Esophagus muscularis mucosa (tissue), 4 donors: ENCODE measurements at places on chromosomes 16 and 17. TPM values are rescaled to one million over a fixed set of nuclear protein-coding genes. Genes with fewer than 3 reads are reported as not detected.

CCDC200 gene
- total RNA-seq: not detected

GRCh38 chr17:10156948-10157607 lies 41.3 kb downstream of the GAS7 start:
- peak; percentile 92 for DNase-seq

- no peak for DNase-seq
Measured at GRCh38 chr16:50306287-50306686, 39.9 kb downstream of the ADCY7 start.

CENPN gene
- 7.2 TPM for total RNA-seq

DNA sequence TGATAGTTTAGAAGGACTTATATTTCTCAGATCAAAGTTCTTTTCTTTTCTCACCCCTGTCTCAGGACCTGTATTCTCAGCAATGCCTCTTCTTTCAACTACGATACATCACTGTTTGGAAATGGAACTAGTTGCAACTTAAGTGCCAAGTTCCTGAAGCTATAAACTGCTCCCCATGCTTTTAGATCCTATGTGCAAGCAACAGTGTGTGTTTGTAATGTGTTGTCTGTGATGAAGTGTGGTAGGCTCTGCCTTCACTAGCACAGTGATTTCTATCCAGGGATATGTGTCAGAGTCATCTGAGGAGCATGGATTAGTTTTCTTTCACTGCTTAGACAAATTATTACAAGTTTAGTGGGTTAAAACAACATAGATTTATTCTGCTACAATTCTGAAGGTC lies 18.4 kb downstream of the ZP2 start:
- DNase-seq: no peak

DNA sequence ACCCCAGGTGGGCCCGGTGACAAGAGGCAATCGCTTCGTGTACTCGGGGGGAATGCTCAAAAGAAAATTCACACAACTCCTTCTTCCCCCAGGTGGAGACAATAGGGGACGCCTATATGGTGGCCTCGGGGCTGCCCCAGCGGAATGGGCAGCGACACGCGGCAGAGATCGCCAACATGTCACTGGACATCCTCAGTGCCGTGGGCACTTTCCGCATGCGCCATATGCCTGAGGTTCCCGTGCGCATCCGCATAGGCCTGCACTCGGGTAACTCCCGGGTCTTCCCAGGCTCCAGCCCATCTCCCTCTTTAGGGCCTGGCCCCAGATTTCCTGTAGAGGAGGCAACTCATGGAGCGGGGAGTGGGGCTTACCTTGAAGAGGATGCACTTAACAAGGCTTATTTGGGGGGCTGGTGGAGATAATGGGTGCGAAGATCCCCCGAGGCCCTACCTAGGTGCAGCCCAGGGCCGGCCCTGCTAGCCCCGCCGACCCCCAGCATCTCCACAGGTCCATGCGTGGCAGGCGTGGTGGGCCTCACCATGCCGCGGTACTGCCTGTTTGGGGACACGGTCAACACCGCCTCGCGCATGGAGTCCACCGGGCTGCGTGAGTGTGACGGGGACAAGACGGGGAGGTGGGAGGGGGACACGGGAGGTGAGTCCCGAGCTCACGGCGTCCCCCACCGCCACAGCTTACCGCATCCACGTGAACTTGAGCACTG lies 13.0 kb downstream of the GUCY2D start:
- DNase-seq: no peak

KRTAP2-1 gene
- total RNA-seq: not detected

GRCh38 chr17:15260376-15261257 lies 4.5 kb downstream of the PMP22 start:
- DNase-seq: peak; percentile 97

GRCh38 chr16:80171746-80172145 lies 369.0 kb upstream of the DYNLRB2 start:
- no peak for DNase-seq

PLA2G10 gene
- not detected for total RNA-seq

- no peak for DNase-seq
Measured at GRCh38 chr17:75416006-75416405, 10.5 kb upstream of the GRB2 start.

GRCh38 chr17:66767154-66767933 lies 67.6 kb upstream of the CACNG5 start:
- no peak for DNase-seq

GRCh38 chr16:17365211-17365541 lies 105.6 kb downstream of the XYLT1 start:
- DNase-seq: no peak

PLCD3 gene
- total RNA-seq: 135 TPM

- DNase-seq: no peak
Measured at GRCh38 chr16:15735610-15736009, 85.6 kb downstream of the NDE1 start.

DNA sequence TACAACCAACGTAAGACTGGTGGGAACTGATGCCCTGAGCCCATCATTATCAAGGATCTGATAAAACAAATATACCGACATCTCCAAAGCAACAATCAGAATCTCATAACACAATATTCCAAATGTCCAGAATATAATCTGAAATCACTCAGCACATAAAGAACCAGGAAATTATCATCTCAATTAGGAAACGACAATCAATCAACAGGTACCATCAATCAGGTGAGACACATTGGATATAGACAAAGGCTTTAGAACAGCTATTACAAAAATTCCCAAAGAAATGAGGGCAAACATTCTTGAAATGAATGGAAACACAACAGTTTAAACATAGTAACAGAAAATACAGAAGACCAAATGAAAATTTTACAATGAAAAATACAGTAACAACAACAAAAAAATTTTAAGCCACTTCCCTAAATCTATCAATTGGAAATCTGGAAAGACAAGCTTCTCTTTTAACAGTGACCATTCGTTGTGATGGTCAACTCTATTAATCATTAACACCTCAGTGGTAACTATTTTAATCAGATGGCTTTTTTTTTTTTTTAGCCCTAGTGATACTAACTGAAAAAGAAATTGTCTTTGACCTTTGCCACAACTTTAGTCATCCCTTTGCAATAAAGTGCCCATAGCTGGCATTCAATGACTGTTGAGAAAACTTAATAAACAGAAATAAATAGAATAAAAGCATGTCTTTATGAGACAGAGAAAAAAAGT lies 70.4 kb downstream of the USP32 start:
- DNase-seq: no peak

PPP1R27 gene
- not detected for total RNA-seq
